ENCODE measurements at places on chromosomes 2 and 18.

DNA sequence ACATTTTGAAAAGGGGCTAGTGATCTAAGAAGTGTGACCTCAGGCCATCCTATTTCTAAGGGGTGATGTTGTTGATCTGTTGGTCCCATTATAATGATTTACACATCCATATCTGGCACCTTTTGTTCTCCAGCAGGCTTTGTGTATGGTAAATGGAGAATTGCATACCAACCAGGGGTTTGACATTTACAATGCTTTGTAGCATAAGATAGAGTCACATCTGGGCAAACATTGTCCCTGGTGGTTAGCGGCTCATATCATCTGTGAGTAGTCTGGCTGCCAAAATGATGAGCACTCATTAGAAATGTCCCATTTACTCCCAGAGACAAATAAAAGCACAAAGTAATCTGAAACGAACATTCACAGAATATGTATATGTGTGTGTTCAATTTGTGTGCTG is 1775.5 kb upstream of the CELF4 start:
- DNase-seq: no peak

- peak; percentile 74 for DNase-seq
Measured at GRCh38 chr2:127422559-127423477, 4.6 kb downstream of the PROC start.

- DNase-seq: no peak
Measured at GRCh38 chr2:119958670-119959268, 54.1 kb upstream of the EPB41L5 start.

DNA sequence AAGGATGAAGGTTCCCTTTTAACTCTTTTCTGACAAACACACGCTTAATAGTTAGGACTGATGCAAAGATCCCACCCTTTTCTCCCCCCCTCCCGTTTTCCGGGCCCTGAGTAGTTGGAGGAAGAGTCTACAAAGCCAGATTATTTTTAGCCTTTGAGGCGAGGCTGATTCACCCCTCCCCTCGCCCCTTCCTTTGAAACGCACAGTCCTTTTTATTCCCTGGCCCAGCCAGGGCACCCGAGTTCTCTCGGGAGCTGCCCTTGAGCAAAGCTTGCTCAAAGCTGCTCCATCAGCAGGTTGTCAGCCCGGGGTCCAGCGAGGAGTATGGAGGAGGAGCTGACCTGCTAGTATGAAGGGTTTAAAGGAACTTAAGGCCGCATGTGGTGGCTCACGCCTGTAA is 47.1 kb upstream of the SPRED2 start:
- no peak for DNase-seq

DNA sequence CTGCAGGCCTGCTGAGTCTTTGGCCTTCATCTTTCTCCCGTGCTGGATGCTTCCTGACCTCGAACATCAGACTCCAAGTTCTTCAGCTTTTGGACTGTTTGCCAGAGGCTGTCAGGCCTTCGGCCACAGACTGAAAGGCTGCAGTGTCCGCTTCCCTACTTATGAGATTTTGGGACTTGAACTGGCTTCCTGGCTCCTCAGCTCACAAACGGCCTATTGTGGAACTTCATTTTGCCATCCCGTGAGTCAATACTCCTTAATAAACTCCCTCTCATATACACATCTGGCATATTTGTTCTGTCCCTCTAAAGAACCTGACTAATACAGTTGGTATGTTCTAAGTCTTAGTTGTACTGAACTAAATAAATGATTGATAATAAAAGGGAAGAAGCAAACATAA is 702.8 kb upstream of the LINC00305 start:
- no peak for DNase-seq

DNA sequence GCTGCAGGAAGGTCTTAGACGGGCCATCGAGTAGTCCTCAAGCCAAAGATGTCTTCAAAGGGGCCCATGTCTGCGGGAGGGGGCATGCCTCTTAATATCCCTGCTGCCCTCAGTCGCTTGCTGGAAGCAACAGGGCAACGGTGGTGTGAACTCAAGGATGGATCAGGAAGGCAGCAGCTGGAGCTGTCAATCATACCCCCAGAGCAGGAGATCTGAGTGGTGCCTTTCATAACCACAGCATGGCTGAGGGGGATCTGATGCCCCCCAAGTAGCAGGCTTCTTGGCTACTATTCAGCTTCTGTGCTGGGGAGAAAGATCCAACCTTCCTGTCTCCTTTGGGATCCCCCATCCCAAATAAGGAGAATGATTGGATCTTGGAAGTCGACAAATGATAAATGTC is 46.4 kb downstream of the INSIG2 start:
- no peak for DNase-seq

- DNase-seq: no peak
Measured at GRCh38 chr2:16330571-16330970, 335.1 kb downstream of the CYRIA start.

DNA sequence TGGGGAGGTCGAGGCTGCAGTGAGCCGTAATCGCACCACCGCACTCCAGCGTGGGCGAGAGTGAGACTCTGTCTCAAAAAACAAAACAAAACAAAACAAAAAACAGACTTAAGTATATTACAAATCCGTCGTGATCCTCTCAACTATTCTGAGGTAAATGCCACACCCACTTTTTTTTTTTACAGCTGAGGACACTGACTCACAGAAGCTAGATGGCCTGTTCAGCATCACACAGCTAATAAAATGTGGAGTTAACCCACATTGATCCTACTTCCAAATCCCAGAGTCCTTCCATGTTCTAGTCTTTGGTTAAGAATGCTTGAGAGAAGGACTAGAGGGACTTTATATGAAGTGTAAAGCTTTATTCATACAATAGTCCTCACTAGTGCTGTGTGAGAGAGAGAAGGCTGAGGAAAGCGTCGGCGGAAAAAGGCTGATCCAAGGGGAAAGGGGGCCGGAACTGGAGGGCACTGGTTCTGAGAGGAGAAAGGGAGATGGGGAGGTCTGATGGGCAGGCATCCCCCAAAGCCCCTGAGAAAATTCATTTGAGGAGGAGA is 627 bp downstream of the RNF25 start:
- DNase-seq: no peak

DNA sequence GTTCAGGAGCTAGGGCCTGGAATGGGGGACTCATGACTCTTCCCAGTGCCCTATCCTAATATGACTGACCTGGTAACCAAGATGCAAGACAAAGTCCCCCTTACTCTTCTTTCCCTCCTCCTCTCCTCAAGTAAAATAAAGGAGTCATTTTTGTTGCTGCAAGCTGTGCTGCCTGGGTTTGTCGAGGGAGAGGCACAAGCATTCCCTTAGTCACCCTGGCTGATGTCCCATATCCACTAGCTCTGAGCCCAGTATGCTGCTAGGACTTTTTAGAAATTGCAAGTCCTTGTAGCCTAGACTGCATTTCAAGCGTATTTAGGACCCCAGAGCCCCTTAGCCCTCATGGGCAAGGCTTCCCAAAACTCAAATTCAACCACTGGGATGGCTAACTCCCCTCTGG is 338.5 kb upstream of the SETBP1 start:
- no peak for DNase-seq

GRCh38 chr2:230306474-230306873 is 20.5 kb upstream of the SP140L start:
- DNase-seq: no peak

DNA sequence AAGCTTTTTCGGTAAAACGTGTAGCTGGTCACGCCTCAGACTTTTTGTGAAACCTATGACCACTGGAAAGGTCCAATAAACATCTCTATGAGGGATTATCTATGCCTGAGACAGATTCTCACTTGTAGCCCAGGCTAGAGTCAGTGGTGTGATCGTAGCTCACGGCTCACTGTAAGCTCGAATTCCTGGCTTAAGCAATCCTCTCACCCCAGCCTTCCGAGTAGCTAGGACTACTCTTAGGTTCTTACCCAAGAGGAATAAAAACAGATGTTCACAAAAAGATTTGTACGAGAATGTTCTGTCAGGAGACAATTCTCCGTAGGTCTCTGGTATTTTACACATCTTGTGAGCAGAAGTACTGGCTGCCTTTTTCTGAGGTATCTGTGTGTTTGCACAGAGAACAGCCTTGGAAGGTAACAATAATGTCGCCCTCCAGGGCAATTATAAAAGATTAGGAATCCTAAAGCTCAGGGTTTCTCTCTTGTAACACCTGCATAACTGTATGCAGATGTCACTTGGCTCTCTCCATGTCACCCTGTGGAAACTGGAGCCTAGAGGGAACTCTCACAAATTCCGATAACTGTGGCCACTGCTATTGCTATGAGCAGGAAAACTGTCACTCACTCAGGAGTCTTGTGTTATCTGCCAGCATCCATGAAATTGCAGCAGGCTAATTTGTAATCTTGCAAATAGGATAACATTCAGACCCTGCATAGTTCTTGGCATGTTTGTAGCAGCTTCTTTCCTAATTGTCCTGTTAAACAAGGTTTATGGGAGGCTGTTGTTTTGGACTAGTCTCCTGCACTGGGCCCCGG is 25.5 kb upstream of the RALBP1 start:
- DNase-seq: no peak

Data from D341Med (cell line).